ENCODE measurements at places on chromosomes 6 and 20.

DNA sequence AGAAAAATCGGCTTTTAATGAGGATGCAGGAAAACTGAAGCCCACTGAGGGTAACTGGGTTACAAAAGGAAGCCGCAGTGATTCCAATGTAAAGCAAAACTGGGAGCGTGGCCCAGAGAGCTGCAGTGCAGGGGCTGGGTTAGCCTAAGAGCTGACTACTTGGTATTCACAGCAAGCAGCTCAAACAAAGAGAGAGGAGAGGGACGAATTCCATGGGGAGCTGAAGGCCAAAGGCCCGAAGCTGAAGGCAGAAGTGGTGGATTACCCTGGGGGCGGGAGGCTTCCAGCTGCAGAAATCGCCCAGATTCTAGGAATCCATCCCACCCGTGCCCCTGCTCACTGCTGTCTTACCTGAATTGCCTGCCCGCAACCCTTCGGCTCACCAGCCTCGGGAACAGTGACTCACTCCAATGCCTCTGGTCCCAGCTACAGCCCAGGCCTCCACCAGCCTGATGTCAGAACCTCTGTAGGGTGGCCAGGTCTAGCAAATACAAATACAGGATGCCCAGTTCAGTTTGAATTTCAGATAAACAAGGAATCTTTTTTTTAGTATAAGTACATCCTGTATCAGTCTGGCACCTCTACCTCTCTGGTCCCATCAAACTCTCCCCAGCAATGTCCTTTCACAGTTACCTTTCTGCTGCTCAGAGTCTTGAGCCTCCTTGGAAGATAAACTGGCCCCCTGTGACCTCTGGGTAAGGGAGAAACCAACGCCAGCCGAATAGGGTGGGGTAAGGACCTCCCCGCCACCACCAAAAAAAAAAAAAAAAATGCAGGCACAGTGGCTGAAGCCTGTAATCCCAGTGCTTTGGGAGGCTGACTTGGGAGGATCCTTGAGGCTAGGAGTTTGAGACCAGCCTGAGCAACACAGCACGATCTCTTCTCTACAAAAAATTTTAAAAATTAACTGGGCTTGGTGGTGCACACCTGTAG, 14.6 kb upstream of the ZMYND8 start:
- no peak for DNase-seq

DNA sequence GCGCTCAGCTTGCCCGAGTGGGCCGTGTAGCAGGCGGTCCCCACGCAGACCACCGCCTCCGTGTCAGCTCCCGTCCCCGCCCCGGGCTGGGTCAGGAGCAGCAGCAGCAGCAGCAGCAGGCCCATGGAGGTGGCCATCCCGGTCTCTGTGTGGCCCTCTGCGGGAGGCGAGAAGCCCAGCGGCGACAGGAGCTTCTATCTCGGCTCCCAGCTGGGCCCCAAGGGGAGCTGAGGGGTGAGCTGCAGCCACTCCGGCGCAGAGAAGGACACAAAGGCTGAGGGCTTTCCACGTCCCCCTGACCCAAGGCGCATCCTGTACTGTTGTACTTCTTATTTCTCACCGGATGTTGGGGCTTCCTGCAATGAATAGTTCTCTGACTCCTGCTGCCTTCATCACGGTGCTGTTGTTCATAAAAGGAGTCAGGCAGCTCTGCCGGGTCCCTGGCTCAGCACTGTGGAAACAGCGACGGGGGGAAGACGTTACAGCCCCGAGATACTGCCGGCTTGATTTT, at the start of gene CD93:
CD93 (minus strand) TSS at position 269 of the 511 bp plus-strand sequence; CDS start at position 137, 132 bp downstream.
- no peak for DNase-seq

GRCh38 chr20:11943778-11944177, 26.1 kb downstream of the BTBD3 start:
- no peak for DNase-seq

DNA sequence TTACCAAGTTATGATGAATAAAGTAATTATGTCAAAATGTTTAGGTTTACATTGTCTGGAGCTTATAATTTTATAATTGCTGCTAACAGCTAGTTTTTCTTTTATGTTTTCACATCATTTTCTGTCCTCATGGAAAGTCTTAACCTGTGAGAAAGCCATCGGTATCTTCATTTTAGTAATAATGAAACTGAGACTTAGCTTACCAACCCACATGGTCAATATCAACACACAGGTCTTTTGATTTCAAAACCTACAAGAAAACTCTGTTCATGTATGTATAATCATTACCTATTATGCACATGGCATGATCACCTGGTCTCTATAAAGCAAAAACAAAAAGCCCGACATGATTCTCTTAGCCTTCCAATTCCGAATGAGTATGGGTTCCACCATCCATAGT, 61.9 kb downstream of the KCNQ5 start:
- no peak for DNase-seq

DNA sequence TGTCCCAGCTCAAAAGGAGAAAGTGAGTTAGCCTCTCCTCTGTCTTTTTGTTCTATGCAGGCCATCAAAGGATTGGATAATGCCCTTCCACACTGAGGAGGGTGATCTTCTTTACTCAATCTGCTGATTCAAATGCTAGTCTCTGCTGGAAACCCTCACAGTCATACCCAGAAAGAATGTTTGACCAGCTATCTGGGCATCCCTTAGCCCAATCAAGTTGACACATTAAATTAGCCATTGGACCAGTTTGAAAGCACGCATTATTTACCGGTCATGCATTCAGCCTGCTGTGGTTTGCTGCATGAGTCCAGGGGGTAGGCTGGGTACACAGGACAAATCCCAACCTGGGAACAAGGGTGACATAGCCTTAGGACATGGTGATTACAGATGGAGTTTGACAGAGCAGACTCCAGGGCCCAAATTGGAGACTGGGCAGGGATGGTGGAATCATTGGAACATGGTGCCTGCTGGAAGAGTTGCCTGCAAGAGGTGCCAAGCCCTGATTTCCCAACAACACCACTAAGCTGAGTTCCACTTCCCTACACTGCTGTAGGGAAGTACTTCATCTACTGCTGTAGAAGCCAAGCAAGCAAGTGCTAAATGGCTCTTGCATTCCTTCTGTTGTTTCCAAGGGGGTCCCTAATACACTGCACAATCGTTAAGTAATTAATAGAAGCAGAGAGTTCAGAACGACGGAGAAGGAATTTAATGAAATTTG, 87.7 kb downstream of the RNF182 start:
- DNase-seq = peak; percentile 47

DNA sequence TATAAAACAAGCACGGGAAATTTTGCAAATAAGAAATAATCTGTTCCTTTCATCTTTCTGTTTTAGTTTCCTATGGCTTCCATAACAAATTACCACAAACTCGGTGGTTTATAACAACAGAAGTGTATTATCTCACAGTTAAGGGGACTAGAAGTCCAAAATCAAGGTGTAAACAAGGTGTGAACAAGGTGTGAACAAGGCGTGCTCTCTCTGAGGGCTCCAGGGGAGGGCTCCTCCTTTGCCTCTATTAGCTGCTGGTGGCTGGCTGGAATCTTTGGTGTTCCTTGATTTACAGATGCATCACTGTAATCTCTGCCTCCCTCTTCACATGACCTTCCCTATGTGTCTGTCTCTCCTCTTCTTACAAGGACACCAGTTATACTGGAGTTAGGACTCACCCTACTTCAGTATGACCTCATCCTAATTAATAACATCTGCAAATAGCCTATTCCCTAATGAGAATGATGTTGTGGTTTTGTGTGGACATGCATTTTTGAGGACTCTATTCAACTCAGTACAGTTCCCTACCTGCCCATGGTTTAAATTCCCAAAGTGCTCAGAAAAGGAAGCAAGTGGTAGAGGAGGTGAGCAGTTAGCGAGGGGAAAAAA, 17.5 kb upstream of the BMP5 start:
- DNase-seq = no peak

GRCh38 chr6:88248709-88249321, 82.7 kb upstream of the CNR1 start:
- no peak for DNase-seq

DNA sequence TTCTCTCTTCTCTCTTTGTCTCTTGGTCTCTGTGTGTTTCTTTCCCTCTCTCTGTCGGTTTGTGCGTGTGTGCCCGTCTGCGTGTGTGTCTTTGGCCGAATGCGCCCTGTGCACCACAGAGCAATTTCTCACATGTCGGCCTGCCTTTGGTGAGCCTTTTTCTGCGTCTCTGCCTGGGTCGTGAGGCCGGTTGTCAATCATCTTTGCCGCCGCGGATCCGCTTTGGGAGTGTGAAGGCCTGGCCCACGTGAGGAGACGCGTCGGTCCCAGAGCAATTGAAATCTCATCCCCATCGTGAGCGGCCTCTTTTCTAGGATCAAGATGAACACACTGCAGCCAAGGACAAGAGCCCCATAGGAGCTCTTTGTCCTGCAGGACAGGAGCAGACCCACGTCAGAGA, 580.7 kb upstream of the ZNF337 start:
- no peak for DNase-seq

DNA sequence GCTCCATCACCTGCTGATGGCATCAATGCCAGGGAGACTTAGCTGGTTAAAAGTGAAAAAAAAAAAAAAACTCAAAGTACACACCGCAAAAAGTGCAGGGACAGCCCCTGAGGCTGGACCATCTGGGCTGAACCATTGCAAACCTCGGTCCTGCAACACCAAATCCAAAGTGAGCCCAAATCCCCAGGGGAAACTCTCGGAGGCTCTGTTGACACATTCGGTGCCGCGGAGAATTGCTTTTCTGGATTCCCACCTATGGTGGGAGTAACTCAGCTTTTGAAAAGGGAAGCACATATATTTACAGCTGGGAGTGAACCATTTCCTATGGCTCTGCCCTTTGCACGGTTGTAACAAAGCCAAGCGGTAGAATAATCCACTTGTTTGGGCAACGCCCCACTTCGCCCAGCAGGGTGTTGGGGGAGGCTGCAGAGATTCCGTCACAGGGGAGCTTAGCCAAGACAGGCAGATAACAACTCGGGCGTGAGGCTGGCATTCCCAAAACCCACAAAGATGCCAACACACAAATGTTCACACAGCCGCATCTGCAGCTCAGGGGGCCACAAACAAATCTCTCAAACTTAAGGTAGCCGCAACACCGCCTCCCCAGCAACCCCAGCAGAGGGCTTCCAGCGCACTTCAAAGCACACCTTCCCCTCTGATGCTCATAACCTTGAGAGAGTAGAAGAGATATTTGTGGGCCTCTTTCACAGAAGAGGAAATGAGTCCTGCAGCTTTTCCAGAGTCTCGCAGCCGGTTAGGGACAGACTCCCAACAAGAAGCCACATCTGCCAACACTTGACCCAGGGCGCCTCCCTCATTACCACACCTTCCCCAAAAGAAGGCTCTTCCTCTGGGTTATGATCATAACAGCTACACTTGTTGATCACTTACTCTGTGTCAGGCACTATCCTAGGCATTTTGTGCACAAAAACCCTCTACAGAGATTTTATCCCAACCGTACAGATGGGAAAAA, 11.4 kb downstream of the ZC3H12D start:
- no peak for DNase-seq

GRCh38 chr20:54112221-54112884, 42.0 kb upstream of the BCAS1 start:
- DNase-seq = no peak

- no peak for DNase-seq
These were observed at the start of gene CLVS2 for GRCh38 chr6:122995921-122996793. TSS of gene CLVS2 (plus strand) at chr6:122996235. CDS start at chr6:122997778, 1,543 bp downstream.

DNA sequence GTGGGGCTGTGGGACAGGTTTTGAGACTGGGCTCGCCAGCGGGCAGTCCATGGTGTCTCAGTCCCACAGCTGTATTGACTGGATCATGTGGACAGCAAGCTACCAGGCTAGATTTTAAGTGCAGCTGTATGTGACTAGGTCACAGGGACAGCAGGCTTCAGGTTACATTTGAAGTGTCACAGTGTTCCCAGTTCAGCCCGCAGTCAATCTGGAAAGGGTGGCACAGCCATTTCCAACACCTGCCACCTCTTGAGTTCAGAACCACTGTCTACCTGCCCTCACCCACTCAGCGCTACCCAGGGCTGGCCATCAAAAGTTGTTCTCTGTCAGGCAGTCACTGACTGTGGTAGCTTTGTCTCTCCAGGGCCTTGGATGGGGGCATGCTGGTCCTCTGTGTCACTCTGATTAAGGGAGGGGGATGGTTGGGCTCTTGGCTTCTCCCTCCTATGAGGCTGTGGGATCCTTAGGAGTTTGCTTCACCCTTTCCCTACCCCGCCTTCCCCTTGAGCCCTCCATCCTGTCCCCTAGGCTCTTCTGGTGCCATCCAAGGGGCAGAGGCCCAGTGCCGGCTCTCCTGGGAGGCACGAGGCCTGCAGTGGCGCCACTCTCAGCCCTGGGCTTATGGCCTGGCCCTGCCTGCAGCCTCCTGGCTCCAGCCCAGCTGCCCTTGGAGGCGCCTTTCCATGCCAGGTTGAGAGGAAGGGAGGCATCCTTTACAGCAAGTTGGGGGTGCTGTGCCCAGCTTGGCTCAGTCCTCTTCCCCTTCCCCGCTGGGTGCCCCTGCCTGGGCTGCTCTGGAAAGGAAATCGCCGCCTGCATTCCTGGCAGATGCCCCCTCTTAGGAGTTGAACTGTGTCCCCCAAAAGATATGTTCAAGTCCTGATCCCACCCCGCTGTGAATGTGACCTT, 44.9 kb downstream of the PNLDC1 start:
- DNase-seq = no peak

GRCh38 chr6:156925718-156926607, 148.8 kb downstream of the ARID1B start:
- no peak for DNase-seq

DNA sequence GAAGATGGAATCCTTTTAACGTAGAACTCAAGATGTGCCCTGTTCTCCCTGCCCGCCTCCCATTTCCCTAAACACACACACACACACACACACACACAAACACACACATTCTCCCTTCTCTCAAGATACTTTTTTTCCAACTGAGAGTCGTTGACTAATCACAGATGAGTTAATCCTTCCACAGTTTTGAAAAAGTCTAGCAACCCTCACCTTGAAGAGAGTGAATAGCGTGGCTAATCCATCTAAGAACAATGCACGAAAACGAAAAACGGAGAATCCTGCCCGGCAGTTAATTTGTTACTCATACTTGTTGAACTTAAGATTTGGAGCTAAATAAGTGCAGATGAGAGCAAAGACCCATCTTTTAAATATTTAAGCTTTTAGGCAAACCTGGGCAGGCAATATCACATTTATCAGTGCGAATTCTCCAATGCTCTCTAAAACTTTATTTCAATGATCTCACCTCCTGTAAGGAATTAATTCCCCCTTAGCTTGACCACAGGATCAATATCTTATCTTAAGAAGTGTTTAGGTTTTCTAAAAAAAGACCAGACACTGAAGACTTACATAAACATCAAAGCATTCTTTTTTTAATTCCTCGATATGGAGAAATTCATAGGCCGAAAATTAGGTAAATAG, 1.1 kb downstream of the AGPAT4 start:
- no peak for DNase-seq

DNA sequence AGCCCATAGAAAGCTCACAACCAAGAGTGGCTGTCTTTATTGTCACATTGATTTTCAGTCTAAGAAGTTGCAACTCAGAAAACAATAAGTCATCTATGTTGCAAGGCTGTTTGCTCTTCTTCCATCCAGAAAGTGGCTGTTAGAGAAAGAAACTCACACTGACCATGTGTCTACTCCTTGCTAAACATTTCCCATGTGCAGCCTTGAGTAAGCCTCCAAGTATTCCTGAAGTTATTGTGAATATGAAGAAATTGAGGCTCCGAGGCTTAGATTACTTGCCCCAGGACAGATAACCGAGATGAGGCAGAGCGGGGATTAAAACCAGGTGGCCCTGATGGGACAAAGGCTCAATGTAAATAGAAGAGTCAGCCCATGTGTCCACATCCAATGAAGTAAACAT, 105.0 kb downstream of the SPTLC3 start:
- DNase-seq = no peak

Measured in inflammatory macrophage treated with lipopolysaccharide for 1 hour (primary cell).